ENCODE measurements at places on chromosomes 13 and 19.

- no peak for DNase-seq
These were observed 13.5 kb downstream of the NOTCH3 start for GRCh38 chr19:15187026-15188007.

DNA sequence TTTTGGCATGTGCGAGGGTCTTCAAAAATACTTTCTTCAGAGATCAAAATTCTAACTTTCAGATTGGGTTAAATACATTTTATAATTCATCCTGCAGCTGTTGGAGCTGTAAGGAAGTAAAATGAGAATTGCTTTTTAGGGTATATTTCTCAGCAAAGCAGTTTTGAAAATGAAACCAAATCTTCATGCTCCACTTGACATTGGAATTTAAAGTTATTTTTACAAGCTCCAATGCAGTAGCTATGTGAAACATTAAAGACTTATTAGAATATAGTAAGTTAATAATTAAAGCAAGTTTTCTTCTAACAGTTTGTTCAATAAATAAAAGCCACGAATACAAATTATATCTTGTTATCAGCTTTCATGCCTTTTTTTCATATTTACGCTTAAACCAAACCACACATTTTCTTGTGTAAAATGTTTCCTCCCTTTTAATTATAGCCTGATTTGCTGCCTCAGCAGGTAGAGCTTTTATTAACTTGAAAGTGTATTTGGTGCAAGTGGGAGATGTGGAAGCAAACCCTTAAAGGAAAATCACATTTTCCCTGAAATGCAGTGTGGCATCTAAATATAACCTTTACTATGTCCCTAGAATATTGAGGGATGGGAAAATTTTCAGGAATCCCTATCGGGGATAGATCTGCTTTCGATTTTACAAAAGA is 12.4 kb upstream of the MICU2 start:
- DNase-seq: no peak

DNA sequence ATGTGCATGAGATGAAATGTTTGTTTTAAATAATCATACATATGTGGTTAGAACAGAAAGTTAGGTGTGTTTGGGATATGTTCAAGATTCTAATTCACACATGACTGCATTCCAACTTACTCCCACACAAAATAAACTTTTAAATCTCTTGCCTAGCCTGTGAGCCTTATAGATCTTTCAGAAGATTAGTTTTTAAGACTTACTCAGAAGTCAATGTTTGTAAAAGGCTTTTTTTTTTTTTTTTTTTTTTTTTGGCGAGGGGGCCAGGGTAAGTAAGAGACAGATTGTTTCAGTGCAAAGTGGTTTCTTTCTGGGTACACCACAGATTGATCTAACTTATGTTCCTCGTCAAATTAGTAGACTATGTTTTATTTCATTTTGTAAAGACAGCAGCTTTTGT is 39.1 kb downstream of the GPR180 start:
- DNase-seq: no peak

DNA sequence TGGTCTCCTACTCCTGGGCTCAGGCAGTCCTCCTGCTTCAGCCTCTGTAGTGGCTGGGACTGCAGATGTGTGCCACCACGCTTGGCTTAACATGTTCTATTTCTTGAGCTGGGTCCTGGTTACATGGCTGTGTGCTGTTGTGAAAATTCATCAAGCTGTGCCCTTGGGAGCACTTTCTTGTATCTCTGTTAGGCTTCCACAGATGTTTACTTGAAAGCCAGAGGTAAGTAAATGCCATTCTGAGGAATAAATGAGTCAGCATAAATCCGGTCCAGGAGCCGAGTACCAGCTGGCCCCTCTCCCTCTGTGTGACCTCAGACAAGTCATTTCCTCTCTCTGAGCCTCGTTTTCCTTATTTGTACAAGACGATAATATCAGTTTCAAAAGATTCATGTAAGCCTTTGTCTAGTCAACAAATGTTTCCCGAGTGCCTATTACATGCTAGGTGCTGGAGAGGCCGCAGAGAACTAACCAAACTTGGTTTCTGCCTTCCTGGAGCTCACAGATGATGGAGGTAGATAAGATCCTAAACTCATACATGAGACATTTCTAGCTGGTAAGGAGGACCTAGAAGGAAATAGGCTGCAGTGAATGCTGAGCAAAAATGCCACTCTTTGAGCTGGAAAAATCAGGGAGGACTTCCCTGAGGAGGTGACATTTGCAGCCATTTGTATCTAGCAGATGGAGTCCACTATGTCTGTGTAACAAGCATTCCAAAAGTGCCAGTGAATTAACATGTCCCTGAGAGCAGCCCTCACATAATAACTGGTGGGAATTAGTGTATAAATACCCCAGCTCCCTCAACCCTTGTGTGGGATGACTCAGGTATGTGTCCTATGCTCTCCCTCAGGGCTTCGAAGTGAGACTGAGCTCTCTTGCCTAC is 2.7 kb upstream of the RASAL3 start:
- DNase-seq: no peak

DNA sequence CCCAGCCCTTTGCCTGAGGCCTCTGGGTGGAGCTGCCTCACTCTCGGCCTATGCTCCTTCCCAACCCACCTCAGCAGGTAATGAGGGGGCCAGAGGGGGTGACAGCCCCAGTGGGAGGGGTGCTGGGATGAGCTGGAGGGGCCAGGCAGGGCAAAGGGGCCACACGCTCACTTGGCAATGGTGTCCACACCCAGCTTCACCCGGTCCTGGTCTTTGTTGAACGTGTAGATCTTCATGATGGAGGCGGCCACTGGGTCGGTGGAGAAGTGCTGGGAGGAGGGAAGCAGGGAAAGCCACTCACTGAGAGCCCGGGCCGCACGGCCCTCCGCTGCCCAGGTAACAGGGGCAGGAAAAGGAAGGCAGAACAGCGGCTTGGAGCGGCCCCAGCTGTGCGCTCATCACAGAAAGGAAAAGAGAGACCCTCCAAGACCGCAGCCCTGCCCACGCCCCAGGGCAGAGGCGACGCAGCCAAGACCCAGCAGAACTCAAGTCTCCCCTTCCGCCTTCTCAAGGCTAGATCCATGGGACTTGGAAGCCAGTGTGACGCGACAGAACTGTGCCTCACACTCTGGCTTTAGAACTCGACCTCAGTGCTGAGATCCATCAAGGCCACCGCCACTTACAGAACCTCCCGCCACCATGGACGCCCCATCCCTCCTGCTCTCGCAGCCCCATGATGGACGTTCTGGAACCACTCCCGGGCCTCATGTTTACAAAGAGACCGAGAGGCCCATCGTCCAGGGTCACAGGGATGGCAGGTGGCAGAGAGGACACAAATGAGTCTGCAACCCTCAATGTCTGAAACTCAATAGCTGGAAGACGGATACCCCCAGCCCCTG is 9.2 kb downstream of the UBXN6 start:
- DNase-seq: no peak

DNA sequence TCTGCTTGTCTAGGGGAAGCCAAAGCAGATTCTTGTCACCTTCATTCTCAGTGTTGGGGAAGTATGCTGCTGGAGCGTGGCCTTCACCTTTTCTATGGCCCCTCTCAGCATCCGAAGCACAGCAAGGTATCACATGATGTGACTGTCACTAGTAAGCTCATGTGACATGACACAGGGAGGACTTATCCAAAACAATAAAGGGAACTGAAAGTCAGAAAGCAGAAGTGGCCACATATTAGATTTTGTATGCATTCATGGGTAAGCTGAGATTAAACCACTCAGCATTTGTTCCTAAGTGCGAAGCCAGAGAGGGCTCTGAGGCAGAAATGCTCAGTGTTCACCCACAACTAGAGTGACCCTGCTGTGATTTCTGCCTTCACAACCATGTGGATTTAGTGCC is 72.8 kb upstream of the PCDH8 start:
- no peak for DNase-seq

DNA sequence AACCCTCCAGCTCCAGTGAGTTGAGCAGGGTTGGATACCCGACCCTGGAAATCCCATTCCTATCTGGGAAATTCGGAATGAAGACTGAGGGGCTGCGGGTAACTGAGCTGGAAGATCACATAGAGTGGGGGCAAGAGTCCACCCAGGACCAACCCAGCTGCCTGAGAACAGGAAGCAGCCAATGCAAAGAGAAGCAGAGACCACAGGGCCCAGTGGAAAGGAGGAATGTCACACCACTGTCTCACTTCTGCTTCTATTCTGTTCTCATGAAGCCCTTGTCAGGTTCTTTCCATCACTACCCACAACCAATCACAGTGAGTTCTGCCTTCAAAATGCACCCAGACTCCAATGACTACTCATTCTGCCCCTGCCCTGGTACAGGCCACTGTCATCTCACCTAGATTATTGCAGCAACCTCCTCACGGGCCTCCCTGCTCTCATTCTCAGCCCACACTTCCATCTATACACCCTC is 15.3 kb downstream of the DYRK1B start:
- no peak for DNase-seq

- no peak for DNase-seq
These were observed 333.4 kb downstream of the ITGBL1 start for GRCh38 chr13:101785858-101786257.
